EH (cell line): ENCODE measurements at places on chromosomes 7 and 10.

DNA sequence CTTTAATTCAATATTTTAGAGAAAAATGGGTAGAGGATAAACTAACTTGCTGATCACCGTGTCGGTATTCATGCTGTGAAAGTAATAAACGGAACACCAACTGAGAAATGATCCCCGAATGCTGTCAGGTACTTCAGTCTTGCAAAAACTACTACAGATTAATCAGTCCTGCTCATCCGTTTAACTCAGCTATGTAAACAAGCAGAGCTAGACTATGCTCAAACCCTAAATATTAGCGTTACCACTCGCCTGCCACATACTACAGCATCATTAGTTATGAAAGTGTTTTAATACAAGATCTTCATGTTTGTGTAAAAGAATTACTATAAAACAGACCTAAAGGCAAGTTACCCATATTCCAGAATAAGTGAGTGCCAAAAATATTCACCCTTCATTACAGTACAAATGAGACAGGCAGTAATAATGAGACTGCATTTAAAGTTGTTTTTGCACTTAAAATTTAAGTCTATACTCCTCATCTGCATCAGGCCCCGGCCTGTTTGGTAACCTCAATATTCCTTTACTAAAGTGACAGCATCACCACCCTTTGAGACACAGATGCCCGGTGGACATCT, 952 bp downstream of the DNMBP start:
- DNase-seq = peak; percentile 32

GRCh38 chr7:49771427-49772176, 1.8 kb upstream of the VWC2 start:
- DNase-seq = no peak

- peak; percentile 36 for DNase-seq
Observed at GRCh38 chr7:92625617-92626016, 35.4 kb upstream of the FAM133B start.

DNA sequence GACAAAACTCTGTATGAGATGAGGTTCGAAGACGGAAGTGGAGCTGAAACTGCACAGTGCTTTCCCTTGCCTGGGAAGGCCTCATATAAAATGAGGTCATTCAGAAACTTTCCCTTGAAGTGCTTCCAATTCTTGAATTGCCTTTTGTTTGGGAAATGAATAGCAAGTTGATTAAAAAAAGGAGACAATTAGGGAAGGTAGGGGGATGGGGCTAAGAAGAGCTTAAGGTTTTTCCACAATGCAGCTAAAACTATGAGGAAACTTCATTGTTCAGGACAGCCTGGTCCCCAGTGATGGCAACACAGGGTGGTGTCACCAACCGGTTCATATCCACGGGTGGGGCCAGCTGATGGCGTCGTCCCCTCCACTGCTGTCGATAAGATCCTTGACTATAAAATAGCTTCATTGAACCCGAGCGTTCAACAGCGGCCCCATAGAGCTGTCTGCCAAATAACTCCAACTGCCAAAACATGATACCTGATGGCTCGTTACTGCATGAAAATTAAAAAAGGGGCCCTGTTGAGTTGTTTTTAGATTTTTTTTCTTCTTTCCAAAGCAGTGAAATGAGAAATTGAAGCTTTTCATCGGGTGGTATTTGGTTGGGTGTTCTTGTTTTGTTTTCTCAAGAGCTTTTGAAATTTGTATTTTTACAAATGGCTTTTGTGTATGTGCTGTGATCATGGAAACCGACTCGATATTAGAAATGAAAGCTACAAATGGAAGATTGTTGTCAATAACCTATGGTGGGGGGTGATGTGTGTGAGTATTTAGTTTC, 2.8 kb upstream of the CELF2 start:
- DNase-seq = no peak

GRCh38 chr7:22361795-22362194, 4.8 kb upstream of the RAPGEF5 start:
- DNase-seq = no peak

GRCh38 chr7:138954545-138955475, 26.4 kb downstream of the KIAA1549 start:
- no peak for DNase-seq

DNA sequence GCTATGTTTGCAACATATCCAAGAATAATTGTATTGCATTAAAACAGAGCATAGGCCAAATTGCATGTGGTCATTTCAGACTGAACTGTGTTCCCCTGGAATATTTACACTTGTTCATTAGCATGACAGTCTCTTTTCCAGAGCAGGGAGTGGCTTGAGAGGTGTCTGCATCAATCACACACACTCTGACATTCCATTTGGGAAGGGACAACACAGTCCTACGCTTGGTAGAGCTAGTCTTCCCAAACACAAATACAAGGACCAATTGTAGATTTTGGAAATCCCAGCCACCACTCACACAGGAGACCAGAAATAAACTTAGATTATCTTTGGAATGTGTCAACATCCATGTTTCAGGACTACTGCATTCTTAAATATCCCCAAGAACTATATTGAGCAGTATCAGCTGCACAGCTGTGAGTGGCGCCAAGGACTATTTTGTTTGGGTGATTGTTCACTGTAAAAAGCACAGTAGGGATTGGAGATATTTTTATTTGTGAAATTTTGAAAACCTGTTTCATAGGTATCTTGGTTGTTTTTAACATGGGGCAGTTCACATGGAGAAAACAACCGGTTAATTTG, 93.6 kb upstream of the PRR15 start:
- DNase-seq = no peak

- DNase-seq = no peak
Observed at GRCh38 chr7:42914009-42914408, 2.1 kb upstream of the C7orf25 start.

DNA sequence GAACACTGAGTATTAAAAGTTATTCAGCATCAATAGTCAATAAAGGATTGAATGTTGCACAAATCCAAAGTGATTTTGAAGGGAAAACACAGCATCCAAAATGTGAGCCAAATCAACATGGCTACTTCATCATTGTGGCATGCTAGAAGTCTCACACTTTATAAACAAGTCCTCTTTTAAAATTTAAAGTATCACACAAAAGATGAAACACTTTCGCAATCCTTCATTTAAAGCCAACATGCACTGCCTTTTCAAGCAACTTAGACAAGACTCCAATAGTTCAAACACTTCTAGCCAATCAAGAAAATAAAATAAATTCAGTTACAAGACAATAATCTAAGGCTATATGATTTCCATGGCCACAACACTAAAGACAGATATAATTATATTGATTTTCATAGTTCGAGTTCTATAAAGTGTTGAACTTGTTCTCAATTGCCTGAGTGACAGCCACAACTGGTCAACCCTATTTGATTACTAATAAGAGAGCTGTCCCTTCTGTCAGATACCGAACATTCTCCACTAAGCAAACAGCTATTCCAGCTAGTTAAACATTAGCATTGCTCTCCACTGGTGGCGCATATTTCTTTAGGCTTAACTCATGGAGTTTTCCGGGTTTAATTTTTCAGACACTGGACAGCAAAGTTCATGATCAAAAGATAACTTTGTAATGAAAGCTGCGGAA, 8.3 kb downstream of the EBF3 start:
- no peak for DNase-seq

- DNase-seq = peak; percentile 79
Observed at GRCh38 chr7:46544396-46545008, 623.4 kb upstream of the IGFBP3 start.

- no peak for DNase-seq
Observed at GRCh38 chr7:135862586-135863340, 114.2 kb upstream of the FAM180A start.

DNA sequence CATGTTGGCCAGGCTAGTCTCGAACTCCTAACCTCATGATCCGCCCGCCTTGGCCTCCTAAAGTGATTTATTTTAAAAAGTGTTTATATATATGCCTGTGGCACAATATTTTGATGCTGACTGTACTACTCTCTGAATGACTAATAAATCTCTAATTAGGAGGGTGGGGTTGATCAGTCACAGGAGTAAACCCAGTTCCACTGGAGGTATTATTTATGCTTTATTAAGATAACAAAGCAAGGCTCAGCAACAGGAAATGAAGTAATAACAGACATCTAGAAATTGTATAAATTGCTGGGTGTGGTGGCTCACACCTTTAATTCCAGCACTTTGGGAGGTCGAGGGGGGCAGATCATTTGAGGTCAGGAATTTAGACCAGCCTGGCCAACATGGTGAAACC, 26.0 kb upstream of the MCU start:
- DNase-seq = peak; percentile 69

DNA sequence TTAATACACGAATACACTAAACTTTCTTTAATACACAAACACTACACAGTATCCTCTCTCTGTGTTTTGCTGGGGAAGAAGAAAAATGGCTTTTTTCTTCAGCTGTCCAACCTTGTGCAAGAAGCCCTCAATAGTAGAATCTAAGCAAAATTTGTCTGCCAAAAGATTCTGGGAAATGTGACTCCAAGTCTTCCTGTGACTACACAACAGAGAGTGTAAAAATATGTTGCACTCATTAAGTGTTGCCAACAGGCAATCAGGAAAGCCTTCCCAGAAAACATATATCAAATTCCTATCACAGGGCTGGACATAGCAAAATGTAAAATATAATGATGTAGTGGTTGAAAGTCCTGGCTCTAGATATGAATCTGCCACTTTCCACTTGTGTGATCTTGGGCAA, 825.1 kb upstream of the ZWINT start:
- no peak for DNase-seq
